ENCODE measurements at places on chromosomes 12 and 14.

DNA sequence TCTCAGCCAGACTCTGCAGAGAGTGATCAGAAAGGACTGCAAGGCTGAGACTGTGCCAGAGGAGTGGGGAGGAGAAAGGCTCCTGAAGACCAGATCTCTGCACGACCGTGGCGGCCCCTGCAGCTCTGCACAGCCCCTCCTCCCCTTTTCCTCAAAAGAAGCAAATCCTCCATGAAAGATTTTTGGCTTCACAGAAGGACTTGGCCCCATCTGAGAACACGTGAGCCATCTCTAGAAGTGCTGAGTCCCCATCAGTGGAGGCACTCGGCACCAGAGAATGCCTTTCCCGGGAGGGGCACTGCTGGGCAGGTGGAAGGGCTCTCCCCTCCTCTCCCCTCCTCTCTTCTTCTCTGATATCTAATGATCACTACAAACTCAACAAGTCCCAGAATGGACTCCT lies 6.8 kb downstream of the FIGNL2 start:
- DNase-seq: no peak

DNA sequence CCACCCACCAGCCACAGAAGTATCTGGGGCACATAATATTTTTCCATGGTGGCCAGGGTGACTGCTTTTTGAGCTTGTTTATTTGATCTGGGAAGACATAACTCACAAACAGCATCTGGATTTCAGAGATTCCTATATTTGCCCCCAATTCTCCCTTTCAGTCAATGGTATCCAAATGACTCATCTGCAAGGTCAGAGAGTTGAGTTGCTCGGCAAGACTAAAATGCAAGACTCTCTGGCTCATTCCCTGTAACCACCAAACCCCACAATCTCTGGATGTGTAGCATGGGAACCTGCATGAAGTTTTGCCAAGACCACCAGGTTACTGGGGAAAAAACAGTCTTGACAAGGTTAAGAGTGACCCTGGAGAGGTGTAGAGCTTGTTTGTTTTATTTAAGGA lies 174.9 kb upstream of the FAR2 start:
- no peak for DNase-seq

GRCh38 chr12:132161036-132161781 lies 17.0 kb downstream of the NOC4L start:
- DNase-seq: no peak

DNA sequence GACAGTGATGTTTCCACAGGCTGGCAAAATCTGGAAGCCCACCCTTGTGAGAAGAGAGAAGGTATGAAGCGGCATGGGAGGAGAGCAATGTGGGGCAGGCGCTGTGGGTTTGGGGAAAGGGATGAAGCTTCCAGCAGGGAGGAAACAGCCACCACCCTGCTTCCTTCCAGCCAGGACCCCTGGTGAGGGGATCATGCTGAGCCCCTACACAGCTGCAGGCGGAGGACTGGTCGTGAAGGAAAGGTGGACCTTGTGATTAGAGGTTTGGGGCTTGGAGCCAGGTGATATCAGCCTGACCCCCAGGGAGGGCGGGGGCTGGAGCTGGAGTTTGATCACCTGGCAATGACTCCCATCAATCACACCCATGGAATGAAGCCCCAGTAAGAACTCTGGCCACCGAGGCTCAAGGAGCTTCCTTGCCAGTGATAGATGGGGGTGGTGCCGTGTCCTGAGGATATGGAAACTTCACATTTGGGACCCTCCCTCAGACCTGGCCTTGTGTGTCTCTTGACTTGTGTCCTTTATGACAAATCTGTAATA lies 48.6 kb downstream of the RIMBP2 start:
- DNase-seq: no peak

- DNase-seq: no peak
These were observed 156.1 kb downstream of the PTCSC3 start for GRCh38 chr14:36020120-36021029.

DNA sequence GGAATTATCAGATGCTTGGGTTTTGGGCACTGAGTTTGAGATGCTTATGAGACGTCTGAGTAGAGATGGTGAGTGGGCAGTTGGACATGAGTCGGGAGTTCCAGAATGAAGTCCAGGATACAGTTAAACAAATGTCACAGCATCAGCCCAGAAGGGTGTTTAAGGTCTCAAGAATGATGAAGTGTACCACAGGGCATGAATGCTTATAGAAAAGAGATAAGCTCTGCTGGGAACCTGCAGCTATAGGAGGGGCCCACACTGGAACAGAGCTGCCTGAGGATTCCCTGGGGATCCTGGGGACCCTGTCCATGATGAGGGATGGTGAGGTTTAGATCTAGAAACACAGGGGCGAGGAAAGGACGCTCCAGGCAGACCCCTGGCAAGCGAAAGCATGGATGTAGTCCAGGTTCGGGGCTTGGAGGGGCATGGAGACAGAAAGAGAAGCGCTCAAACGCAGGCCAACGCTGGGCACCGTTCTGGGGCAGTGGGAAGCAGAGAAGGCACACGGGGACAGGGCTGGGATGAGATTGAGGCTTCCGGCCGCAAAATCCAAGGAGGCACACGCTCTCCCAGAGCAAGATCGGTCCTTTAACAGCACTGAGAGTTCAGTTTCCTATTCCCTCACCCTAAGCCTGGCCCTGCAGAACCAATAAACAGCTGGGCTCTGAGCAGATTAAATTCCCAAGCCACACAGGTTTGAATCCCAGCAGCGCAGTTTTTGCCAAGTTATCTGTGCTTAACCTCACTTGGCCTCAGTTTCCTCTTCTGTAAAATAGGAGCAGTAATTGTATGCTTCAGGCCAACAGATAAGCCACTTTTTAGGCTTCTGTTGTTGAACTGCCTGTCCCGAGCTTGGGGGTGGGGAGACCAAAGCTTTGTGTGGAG lies 52.9 kb downstream of the EID3 start:
- DNase-seq: no peak

GRCh38 chr14:21106176-21106497 lies 5.3 kb downstream of the TMEM253 start:
- DNase-seq: no peak

DNA sequence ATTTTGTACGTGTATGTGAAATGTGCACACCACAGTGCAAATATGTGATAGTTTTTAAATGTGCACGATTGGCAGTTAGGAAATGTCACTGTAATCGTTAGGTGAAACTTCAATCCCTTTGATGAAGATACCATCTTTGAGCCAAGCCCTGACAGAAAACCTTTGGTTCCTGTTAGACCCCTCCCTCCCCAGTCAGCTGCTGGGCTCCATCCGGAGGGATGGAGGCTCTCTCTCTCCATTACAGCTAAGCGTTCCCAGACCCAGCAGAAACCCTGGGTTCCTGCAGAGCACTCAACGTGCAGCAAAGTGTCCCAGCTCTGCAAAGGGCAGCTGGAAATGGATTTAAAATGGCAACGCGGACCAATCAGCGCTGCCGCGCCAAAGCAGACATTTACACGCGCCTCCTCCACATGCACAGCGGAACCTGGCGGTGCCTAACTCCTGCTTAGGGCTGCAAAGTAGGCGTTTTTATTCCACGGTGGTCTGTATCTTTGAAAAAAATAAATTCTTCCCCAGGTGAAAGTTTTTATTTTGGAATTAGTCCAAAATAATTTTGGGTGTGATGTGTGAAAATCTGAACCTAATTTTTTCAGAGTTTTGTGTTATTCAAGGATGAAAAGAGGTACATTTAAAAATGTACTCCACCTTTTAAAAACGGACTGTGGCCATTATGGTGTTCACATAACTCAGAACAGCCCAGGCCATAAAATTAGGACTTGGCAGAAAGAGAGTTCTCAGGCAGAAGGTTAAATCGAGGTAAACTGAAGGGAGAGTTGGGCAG lies 1.4 kb upstream of the HMGA2 start:
- DNase-seq: peak; percentile 49

- DNase-seq: no peak
These were observed 7.2 kb upstream of the TPI1 start for GRCh38 chr12:6860116-6860515.

DNA sequence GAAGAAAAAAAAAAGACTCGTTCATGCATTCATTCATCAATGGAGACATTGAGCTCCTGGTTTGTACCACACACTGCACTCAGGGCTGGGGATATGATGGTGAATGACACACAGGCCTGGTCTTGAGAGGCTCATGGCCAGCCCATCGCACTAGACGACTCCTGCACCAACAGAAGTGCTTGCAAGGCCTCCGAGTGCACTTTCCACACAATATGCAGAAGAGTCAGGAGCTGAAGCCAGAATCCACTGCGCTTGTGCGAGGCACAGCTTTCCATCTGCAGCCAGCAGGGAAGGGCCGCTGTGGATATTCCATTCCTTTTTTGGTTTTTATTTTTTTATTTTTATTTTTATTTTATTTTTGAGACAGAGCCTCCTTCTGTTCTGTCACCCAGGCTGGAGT lies 192.4 kb downstream of the DICER1 start:
- no peak for DNase-seq

DNA sequence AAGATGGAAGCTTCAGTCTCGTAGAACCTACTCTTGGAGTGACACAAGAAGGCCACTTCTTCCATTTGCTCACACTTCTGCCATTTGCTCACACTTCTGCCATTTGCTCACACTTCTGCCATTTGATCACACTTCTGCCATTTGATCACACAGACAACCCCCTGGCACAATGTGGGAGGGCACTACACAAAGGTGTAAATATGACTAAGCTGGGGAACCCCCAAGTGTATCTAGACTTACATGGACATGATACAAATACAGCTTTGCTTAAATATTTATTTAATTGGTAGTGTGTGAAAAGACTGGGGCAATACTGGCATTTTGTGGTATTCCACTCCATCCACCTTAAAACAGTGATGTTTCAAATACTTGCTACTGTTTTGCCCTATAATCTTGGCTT lies 296.2 kb upstream of the PPFIA2 start:
- no peak for DNase-seq
